Left ventricle myocardium inferior (tissue), 1 donor: ENCODE measurements at places on chromosomes 3 and 15. TPM values are rescaled to one million over a fixed set of nuclear protein-coding genes. Genes with fewer than 3 reads are reported as not detected.

Gene THBS1
- 47.4 TPM for total RNA-seq

GRCh38 chr3:2567451-2567850, 468.8 kb downstream of the CNTN4 start:
- DNase-seq = no peak

DNA sequence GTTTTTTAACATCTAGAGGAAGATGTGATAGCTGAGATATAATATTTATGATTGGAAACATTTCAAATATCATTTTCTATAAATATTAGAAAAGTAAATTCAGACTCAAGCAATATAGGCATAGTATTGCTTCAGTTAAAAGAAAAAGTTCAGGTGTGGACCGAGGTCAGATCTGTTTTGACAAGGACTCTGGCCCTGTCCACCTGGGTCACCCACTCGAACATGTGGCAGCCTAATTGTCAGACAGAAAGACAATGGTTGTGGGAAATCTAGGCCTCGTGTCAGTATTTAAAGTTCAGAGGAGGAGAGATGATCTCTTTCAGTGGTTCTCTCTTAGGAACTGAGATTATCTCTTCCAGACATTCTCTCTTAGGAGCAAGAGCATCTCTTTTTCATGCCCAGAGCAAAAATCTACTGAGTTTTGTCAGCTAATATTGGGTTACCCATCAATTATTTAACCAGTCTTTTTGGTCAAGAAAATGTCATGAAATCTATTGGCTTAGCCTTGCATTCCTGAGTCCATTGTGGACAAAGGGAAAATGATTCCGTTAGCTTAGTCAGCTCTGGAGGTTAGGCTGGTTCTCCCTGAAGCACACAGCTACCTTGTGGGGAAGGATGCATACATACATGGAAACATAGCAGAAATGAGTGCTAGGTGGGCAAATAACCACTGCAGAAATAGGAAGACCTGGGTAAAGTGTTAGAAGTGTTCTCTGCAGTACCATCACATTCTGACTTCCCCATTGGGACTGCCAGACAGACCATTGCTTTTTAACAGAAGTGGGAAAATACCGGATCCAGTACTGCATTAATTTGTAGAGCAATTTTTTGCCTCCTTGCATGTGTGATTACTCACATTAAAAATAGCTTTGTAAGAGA, 343.3 kb downstream of the GRM7 start:
- no peak for DNase-seq

DNA sequence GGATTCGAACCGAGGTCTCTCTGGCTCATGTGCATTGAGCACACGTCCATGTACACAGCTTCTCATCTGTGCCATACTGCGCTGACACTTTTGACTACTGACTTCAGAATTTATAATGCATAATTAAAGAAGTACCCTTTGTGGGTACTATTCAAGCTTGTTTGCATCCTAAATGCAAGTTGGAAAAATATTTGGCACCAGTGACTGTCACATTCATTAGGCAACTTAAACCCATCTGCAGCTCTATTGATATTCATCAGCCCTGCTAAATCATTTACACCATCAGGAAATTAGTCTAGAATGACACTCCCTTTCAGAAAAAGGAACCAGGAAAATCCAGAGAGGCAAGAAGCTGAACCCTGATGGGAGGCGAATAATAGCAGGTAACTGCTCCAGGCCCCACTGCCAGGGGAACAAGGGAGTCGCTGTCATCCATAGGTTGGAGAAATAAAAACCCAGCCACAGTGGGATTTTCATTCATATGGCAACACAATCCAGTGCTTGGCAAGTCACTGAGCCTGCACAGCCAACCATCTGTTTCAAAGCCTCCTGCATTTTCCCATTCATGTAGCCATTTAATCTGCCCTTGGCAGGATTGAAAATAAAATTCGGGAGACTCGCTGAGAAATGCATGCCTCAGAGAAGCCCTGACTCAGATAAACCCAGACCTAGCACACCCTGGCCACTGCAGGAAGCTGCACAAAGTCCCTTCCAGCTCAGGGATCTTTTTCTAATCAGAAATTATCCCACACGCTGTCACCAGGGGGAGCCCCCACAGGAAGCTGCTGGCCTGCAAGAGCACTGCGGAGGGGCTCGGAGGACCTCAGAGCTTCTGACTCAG, 103.0 kb upstream of the VEPH1 start:
- peak; percentile 33 for DNase-seq

- DNase-seq = no peak
Measured at GRCh38 chr3:39275052-39275451, 4.8 kb downstream of the CX3CR1 start.

Gene ECE2
- not detected for total RNA-seq

GRCh38 chr15:47872869-47873432, 155.6 kb downstream of the SEMA6D start:
- no peak for DNase-seq

DNA sequence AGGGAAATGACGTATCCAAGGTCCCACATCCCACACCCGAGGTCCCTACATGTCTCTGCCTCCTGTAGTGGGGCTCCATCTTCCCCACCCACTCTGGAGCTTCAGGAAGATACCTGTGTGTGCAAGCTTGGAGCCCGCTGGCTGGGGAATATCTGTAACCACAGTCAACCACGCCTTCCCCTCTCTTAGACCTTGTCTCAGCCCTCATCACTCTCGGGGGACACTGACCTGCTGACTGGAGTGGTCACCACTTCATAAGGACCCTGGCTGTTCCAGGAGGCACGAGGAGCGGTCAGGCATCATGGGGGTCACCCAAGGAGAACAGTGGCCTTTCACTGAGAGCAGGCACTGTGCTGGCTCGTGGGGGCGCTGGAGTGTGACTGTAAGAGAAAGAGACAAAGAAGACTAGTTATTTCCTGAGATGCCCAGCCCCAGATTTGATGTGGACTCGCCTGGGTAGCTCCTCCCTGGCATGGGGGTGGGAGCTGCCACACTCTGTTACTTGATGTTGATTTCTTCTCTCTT, 48.6 kb downstream of the CTXND1 start:
- no peak for DNase-seq

DNA sequence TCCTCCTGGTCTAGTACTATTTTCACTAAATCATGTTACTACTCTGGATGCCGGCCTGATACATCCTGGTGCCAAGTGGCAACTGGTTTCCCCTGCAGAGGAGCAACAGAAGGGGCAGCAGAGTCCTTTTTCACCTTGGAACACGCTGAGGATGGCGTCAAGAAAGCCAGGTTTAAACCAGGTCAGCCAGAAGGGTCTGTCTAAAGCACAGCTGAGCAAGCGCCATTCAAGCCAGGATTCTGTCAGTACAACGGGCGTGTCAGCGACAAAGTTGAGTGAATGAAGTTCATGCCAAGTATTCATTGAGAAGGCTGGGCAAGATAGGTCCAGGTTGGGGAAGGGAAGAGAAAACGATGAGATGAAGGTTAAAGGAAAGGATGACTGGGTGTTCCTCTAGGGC, 88.2 kb downstream of the FBN1 start:
- peak; percentile 45 for DNase-seq

- peak; percentile 26 for DNase-seq
Measured at GRCh38 chr3:160754371-160754854, 1.6 kb upstream of the PPM1L start.

- no peak for DNase-seq
Measured at GRCh38 chr15:76904461-76905012, 603 bp downstream of the SCAPER start.

- no peak for DNase-seq
Measured at GRCh38 chr3:133451309-133451708, 51.5 kb downstream of the BFSP2 start.

Gene B3GALNT1
- 56.1 TPM for total RNA-seq

Gene ADCY5
- 249 TPM for total RNA-seq

DNA sequence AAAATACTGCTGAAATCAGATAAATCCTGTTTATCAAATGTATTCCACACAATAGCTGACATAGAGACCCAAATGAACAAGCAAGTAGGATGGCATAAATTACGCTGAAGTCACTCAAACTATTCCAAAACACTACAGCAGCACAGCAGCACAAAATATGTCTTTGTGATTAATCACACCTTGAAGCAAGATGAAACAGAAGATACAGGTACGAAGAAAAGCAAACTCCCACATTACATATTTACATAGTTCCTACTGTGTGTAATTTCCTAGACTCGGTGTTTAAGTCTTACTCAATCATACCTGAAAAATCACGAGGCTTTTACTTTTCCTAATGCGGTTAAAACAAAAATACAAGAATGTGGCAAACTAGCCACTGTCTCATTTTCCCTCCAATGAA, 38.3 kb downstream of the CHSY1 start:
- DNase-seq = no peak

Gene BNIP2
- total RNA-seq = 78.0 TPM

Gene CD200R1
- total RNA-seq = 0.82 TPM

DNA sequence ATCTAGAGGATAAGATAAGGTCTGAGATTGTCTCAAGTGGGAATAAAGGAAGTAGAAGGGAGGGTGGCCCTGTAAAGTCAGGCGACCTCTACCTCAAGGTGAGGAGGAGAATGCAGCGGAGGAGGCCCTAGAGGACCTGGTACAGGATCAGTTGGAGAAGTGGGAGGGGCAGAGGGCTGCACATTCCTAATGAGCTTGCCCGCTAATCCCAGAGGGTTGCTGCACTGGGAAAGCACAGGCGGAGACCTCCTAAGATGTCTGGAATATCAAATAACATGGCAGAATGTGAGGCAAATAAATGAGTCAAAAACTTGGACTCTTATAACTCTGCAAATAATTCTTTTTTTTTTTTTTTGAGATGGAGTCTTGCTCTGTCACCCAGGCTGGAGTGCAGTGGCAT, 30.2 kb upstream of the VPS8 start:
- DNase-seq = no peak

- DNase-seq = peak; percentile 83
Measured at GRCh38 chr15:64740311-64741170, 34.8 kb downstream of the RBPMS2 start.

Gene SAMMSON
- total RNA-seq = not detected

DNA sequence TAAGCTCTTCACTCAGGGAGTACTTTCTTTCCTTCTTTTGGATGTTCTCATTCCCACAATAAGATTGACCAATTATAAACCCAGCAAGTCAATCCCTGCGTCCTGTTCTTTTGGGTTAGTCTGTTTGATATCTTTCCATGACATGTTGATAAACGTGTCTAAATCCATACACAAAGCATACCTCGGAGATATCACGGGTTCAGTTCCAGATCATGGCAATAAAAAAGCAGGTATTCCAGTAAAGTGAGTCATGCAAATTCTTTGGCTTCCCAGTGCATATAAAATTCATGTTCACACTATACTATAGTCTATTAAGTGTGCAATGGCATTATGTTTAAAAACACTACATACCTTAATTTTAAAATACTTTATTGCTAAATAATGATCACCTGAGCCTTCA, 667.7 kb downstream of the MAGI1 start:
- DNase-seq = no peak

GRCh38 chr15:41780266-41780665, 6.0 kb downstream of the MAPKBP1 start:
- DNase-seq = no peak

GRCh38 chr3:14142567-14143270, 17.9 kb downstream of the TMEM43 start:
- DNase-seq = no peak

- DNase-seq = no peak
Measured at GRCh38 chr15:41443275-41443674, 26.4 kb downstream of the RTF1 start.

Gene MKRN2OS
- total RNA-seq = 1.8 TPM

DNA sequence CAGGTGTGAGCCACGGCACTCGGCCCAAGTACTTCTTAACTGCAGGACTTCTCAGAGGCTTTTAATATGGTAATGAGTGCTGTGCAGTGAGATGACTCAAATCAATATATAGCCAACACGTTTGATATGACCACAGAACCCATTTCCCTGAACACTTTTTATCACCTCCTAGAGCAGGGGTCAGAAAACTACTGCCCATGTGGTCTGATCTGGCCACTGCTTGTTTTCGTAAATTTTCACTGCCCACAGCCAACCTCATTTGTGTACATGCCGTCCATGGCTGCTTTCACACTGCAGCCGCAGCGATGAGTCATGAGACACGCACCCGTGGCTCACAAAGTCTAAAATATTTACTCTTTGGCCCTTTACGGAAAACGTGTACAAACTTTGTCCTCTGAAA, 179.2 kb downstream of the RORA start:
- DNase-seq = no peak

Gene ILDR1
- total RNA-seq = 0.33 TPM

DNA sequence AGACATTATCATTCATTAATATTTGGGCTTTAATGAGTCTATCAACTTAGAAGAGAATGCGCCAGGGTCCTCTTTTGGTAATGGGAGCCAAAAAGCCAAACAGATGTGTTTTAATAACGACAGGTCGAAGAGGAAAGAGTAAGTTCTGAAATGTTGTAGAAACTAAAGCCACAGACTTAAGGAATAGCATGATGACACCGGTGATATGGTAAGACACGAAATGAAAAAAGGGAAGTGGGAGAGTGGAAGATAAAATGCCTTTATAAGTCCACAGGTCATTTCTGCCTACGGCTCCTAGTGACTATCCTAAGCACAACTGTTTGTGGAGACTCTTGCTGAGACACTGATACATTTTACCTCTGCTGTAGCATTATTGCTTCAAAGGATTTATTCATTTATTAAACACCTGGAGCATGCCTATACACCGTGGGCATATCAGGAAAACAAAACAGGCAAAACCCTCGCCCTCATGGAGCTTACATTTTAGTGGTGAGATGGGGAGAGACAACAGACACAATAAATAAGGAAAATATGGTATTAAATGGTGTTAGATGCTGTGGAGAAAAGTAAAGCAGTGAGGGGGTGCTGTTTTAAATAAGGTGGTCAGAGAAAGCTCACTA, 11.7 kb upstream of the CD47 start:
- no peak for DNase-seq

Gene CHST13
- 0.11 TPM for total RNA-seq

DNA sequence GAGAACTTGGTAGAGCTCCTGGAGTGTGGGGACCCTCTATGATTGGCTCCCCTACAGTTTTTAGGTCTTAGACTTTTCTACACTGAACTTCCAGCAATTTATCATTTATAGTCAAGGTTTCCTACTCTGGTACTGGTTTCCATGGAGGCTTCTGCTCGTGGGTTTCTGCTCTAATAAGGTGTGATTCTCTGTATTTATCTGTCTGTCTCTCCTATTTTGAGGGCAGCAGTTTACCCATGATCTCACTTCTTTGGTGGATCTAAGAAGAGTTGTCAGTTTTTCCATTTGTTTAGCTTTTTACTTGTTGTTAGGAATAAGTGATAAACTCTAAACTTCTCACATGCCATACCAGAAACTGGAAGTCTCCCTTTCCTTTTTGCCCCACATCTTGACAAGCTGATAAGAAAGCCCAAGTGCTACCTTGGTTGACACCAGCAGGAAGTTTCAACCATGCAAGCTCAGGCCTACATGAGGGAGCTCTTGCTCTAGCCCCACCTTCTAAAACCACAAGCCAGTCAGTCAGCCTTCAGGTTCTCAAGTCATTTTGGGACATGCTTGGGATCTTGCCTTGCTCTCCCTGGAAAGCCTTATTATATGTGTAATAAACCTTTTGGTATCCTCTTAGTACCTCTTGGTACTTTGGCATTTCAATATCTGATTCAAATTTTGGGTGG, 10.0 kb downstream of the TIMMDC1 start:
- DNase-seq = no peak

DNA sequence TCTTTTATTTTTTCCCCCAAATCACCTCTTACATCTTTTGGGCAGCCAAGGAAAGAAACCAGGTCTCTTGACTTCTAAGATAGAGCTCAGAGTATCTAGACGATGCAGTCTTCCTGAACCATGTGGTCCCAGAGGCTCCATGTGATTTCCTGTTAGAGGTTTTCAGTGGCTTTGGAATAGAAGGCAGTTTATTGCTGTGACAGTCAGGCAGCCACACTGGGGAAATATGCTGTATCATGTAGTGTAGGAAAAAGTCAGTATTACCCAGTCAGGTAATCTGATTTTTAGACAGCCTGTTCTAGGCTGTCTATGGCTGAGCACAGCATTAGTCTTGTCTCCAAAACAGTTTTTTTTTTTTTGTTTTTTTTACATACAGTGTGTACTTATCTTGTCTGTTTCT, 294.3 kb downstream of the THSD4 start:
- no peak for DNase-seq
